NCI-H510A treated with DMSO at 0.1 percent for 48 hours (cell line): ENCODE measurements at places on chromosomes 6 and 20.

DNA sequence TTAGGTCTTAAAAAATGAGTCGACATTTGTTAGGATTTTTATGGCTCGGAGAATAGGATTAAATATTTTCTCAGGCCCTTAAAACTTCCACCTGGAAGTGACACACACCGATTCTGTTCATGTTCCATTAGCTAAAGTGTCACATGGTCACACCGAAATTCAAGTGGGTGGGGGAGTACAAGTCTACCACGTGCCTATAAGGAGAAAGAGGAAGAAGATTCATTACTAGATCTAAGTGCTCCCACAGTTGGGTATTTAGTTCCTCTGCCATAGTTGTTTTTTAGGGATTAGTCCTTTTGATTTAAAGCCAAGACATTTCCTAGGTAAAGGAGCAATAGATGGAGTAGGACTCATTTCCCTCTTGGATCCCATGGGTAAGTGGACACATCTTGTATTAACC is 4.9 kb upstream of the TOX2 start:
- no peak for DNase-seq

GRCh38 chr6:149935246-149935645 is 6.6 kb upstream of the ULBP2 start:
- no peak for DNase-seq

DNA sequence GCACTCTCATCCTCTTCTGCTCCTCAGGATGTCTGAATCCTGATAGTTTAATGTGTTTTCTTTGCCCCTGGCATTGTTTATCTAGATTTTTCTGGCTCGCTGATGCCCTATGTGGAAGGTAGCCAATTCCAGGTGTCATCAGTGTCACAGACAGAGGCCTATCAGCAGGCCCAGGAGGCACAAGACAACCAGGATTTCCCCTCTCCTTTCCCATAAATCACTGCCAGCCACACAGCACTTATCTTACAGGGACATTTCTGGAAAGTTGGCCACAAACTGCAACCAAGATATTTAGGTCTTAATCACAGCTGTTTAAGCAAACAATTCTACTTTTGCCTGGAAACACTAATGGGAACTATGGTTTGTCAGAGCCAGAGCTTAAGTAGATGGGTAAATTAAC is 28.1 kb downstream of the ADGRF5 start:
- no peak for DNase-seq

DNA sequence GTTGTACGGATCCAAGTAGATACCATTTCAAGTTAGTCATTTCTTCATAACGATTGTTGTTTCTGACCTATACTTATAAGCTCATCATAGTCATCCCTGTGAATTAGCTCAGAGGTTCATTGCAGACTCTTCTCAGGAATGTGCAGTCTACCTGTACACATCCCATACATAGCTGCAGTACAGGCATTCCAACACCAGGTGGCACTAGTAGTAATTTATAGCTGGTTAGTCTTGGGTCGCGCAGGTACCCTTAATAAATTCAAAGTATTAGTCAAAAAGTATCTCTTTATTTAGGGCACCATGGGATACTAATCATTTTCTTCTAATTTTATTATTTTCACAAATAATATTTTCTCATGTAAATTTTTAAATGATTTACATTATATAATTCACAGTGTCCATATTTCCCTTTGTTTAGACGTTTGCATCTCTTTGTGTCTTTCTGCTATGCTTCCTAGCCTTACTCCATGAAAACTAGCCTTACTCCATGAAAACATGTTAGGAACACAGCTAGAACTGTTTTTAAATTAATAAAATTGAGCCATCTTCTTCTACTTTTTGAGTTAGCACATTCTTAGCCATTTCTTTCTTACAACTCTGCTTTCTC is 128.6 kb upstream of the FAM83B start:
- DNase-seq: peak; percentile 98

- no peak for DNase-seq
Measured at GRCh38 chr20:61976263-61976643, 89.4 kb downstream of the TAF4 start.

DNA sequence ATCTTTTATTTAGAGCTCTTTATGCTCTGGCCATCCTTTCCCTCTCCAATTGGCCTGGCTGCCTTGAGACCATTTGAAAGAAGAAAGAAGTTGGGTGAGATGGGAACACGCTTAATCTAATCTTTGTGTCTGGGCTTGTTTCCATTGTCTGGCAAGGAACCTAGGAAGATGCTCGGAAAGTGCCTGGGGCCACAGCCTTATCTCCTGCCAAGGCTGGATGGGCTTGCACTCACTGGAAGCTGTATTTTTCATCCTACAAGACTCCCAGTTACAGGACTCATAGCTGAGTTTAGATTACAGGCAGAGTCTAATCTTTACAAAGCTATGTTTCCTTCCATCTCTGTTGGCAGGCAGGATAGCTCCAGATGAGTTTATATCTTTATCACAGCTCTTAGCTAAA is 33.1 kb upstream of the CDYL start:
- DNase-seq: no peak

- DNase-seq: no peak
Measured at GRCh38 chr6:3526962-3527650, 70.3 kb upstream of the SLC22A23 start.

DNA sequence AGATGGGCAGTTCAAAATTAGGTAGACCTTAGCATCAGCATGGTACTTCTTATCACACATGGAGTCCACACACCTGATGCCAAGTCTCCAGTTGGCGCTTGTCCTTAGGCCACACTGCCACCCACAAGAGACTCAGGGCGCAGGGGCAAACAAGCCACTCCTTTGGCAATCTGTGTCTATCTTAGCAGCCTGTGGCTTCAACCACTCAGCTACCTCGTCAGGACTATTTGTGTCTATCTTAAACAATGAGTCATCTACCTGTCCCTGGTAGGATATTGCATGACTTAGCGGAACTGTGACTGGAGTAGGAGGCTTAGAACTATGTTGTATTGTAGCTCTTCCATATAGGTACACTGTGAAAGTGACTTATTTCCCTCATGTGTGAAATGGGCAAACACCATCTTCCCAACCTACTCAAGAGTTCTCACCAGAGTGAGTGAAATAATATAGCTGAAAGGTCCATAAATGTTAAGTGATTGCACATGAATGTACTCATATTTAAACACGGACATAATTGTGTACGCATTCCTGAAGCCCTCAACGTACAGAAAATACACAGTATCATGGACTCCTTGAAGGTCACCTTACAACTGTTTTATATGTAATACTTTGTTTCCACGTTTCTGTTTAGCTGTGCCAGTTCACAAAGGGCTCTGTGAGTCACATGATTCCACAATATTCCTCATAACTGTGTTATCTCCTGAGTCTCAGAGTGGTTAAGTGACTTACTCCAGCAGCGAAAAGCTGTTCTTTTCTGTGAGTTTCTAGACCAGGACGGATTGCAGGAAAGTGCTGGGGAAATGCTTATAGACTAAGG is 1.6 kb downstream of the TRIM27 start:
- DNase-seq: no peak

- no peak for DNase-seq
Measured at GRCh38 chr20:63754008-63754407, 14.4 kb downstream of the SLC2A4RG start.

GRCh38 chr6:107818272-107818671 is 5.8 kb downstream of the SCML4 start:
- DNase-seq: no peak

GRCh38 chr6:27374824-27375612 is 13.5 kb upstream of the ZNF391 start:
- DNase-seq: no peak

- no peak for DNase-seq
Measured at GRCh38 chr6:75130784-75131183, 75.1 kb downstream of the COL12A1 start.

DNA sequence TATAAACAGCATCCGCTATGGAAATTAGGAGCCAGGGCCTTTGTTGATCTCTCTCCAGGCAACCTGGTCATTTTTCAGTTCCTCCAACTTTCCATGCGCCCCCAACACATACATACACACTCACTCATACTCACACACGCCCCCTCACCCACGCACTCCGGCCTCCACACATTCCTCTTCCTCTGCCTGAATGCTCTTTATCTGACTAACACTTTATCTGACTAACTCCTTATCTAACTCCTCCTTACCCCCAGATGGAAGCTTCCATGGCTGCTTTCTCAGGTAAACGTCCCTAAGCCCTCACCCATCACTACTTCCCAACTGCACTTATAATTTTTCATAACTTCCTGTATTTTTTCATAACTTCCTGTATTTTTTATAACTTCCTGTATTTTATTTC is 17.4 kb downstream of the CASS4 start:
- DNase-seq: no peak

- no peak for DNase-seq
Measured at GRCh38 chr20:43925215-43925614, 10.6 kb downstream of the TOX2 start.

GRCh38 chr6:170087941-170088581 is 202.8 kb downstream of the DLL1 start:
- DNase-seq: no peak

GRCh38 chr20:58019850-58020625 is 208.4 kb downstream of the ANKRD60 start:
- no peak for DNase-seq

- DNase-seq: no peak
Measured at GRCh38 chr6:167047554-167047953, 48.4 kb downstream of the CEP43 start.

- no peak for DNase-seq
Measured at GRCh38 chr6:45513213-45513618, 135.5 kb upstream of the SUPT3H start.

- DNase-seq: no peak
Measured at GRCh38 chr6:105765239-105765638, 320.9 kb upstream of the PRDM1 start.

- DNase-seq: no peak
Measured at GRCh38 chr20:51023617-51024155, 779 bp upstream of the KCNG1 start.

GRCh38 chr6:28401172-28401571 is 1.6 kb upstream of the ZSCAN12 start:
- no peak for DNase-seq

- DNase-seq: no peak
Measured at GRCh38 chr6:30075094-30075789, at the start of gene RNF39. Gene RNF39 (minus strand): TSS chr6:30075769. CDS start chr6:30075585, 184 bp downstream.

DNA sequence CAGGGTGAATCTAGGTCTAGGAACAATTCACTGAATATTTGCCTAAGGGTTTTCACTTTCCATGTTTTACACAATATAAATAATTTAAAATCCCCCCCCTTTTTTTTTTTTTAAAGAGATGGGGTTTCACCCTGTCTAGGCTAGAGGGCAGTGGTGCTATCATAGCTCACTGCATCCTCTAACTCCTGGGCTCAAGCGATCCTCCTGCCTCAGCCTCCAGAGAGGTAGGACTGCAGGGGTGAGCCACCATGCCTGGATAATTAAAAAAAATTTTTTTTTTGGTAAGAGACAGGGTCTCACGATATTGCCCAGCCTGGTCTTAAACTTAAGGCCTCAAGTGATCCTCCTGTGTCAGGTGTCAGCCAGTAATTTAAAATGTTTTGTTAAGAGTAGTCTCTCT is 17.8 kb downstream of the QKI start:
- DNase-seq: no peak

DNA sequence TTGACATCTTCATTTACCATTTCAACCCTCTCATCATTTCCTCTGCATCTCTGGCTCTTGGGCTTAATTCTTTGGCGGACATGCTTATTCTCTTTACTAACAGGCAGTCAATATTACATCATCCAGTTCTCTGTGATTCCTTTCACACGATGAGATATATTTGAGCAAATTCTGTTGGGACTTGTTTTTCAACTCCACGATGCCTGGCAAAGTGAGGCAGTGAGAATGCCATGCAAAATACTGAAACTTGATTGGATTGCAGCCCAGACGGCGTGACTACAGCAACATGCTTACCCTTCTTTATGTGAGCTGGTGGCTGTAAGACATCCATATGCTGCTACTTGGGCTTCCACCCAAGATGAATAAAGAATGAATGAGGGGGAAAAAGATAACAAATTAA is 101.7 kb upstream of the SPACA1 start:
- DNase-seq: no peak

- DNase-seq: peak; percentile 55
Measured at GRCh38 chr6:107115695-107116327, 496 bp upstream of the BEND3 start.

GRCh38 chr20:35489717-35490116 is 34.3 kb downstream of the CEP250 start:
- no peak for DNase-seq

GRCh38 chr20:51326201-51326819 is 216.2 kb downstream of the NFATC2 start:
- DNase-seq: no peak

- DNase-seq: no peak
Measured at GRCh38 chr20:62745952-62746288, 37.3 kb downstream of the NTSR1 start.

- no peak for DNase-seq
Measured at GRCh38 chr20:20695250-20695816, 17.1 kb downstream of the RALGAPA2 start.

DNA sequence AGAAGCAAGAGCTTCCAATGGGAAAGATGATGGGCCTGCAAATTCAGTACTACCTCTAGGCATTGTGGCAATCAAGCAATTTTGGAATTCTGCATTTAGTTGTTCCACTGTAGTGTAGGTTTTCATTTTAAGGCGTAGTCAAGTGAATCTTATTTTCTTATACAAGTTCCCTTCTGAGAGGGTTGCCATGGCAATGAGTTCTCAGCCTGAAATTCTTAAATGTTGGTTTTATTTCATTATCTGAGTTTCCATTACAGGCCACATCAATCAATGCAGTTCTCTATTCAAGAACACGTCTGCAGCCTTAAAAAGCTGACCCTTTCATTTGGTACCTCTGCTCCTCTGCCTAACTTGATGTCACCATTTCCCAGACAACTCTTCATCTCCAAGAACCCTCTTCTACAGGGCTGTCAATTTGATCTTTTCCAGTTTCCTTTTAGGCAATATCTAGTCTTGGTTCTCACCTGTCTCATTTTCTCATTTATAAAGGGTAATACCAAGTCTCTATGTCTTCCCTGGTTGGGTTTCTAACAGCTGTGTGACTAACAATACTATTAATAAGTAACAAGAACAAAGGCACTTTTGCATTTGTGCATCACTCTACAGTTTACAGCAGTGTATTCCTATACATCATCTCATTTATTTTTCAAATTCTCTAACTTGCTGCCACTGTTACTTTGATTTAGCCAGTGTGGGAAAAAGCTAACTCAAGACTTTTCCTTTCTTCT is 898.2 kb upstream of the FLRT3 start:
- DNase-seq: no peak

DNA sequence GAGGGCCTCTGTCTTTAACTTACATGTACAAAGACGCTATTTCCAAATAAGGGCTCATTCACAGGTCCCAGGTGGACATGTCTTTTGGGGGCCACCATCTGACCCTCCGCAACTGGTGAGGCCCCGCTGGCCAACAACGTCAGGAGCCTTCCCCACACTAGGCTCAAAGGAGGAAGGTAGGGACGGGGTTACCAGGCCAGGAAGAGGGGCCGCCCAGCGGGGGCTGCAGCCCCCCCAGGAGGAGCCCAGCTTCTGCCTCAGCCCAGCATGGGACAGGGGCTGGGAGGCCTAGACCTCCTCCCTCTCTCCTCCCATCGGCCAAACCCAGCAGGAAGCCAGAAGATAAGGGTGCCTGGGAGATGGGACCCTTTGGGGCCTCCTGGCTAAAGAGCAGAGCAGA is 142.7 kb downstream of the TAF4 start:
- no peak for DNase-seq
